T-cell (primary cell): ENCODE measurements at places on chromosomes 6 and 20. TPM values are rescaled to one million over a fixed set of nuclear protein-coding genes. Genes with fewer than 3 reads are reported as not detected.

Gene MRPS26
- total RNA-seq, result 20.9 TPM

DNA sequence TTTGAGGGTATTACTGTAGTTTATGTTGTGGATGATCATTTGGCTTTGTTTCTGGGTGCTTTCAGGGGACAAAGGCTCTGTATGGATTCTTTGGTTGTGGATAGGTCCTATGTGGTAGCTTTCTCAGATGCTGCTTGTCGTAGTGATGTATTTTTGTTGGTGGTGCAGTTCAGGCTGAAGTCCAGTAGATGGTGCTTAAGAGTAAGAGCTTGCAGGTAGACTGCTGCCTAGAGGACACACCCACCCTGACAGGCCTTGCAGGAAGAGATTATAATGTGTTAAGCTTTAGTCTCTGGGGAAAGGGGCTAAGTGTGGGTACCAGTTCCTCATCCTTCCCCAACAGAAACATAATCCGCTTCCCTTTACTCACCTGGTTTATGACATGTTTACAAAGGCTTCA, 62.6 kb upstream of the ADGRB3 start:
- DNase-seq, result no peak

DNA sequence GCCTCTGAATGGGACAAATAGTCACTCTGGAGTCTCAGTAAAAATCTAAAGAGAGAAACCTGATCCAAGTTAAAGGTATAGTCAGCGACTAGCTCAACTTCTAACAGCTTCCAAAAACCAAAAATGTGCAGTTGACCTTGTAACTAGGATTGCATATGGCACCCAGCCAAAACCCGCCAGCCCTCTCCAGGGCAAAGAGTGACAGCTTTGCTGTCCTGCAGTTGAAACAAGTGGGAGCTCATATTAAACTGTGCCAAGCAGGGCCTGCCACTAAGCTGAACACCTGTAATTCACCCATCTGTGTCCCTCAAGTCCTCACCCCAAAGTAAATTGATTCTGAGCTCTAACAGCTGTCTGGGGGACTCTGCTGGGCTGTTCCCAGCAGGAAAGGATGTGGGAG, 695.3 kb downstream of the MAFB start:
- DNase-seq, result no peak

GRCh38 chr6:106112433-106112832, 26.3 kb downstream of the PRDM1 start:
- DNase-seq, result no peak
